GM13976 (cell line): ENCODE measurements at places on chromosomes 5 and 9.

- DNase-seq: no peak
Observed at GRCh38 chr5:82290908-82291307, 12.8 kb upstream of the RPS23 start.

GRCh38 chr9:123300554-123300953 lies 32.2 kb upstream of the STRBP start:
- no peak for DNase-seq

DNA sequence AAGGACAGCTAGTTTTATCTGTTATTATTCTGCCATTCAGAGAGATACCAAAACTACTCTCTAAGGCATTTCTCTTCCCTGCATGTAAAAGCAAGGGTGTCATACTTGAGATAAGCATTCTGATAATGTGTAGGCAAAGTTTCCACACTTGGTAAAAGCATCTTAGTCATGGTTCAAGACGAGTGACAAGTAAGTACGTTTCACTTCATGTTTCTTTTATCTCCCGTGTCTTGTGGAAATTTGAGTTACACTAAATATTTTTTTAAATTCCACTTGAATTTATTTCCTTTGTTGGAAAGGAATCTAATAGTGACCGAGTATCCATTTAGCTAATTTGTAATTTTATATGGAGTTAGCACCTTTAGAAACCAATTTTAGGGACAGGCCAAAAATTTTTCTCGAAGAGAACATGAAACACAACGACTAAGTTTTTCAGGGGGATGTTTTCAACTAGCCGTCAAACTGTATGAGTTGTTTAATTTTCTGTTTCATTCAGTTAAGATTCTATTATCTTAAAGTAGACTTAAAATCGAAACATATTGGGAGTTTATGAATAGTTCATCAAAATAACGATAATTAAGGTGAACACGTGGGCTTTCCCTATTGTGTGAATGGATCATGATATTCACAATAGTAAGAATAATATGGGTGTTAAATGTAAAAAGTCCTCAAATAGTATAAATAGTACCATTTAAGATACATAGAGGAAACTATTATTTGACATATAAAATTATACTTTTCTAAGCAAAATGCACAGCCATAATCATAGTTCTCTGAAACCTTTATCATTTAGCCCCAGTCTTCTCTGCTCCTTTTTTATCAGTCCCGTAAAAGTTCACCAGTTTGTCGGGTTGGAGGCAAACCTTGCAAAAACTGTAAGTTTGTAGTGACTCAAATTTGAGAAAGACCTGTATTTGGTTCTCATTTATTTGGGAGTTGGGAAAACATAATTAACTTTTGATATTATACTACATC lies 1.6 kb downstream of the RFESD start:
- DNase-seq: peak; percentile 25

DNA sequence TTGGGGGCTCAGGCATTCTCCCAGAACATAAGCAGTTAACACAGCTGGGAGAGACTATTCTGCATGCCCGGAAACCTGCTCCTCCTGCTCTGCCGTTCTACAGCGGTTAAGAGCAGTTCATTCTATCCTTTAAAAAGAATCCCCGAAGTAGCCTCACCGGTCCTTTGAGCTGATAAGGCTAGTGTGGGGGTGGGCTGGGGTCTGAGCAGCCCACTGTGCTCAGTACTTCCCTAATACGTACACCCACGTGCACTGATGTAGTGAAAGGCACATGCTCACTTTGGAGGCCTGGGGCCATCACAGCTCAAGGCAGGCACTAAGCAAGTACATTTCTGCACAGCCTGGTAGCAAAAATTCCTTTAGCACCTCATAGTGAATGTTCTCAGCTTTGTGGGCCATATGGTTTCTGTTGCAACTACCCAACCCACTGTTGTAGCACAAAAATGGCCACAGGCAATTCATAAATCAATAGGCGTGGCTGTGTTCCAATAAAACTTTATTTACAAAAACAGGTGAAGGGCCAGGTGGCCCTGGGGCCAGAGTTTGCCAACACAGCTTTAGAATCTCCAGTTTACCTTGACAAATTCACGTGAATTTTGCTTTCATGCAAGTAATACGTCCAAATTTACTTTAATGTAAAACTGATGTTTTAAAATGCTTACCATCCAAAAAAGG lies 136.4 kb downstream of the ZNF354C start:
- DNase-seq: no peak

DNA sequence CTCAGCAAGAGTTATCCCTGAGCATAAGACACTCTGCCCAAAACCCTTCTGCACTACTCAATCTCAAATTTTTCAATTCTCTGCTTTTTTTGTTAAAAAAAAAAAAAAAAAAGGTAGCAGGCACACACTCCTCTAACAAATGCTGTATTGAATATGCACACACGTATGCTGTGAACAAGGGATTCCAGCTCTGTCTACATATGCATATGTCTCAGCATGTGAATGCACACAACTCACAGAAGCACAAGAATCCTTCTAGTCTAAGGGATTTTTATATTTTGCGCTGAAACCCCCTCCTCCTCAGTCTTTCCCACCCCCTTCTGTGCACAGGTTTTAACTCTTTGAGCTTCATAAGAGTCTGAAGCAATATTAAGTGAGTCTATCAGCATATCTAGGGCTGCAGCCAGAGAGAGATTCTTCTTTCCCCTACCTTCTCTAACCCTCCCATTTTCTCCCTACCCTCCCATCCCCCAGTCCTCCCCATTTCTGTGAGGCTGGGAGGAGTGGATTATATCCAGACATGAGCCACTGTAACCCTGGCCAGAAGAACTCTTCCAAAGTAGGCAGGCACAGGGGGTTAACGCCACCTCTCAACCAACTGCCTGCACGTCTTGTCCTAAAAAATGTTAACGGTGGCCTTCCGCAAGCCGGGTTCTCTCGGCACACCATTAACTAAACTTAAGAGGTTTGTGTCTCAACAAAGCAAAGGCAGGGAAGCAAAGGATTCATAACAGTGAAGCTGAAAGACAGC lies 1.0 kb downstream of the GABRB2 start:
- peak; percentile 4 for DNase-seq

GRCh38 chr5:15383021-15383420 lies 117.0 kb upstream of the FBXL7 start:
- no peak for DNase-seq

DNA sequence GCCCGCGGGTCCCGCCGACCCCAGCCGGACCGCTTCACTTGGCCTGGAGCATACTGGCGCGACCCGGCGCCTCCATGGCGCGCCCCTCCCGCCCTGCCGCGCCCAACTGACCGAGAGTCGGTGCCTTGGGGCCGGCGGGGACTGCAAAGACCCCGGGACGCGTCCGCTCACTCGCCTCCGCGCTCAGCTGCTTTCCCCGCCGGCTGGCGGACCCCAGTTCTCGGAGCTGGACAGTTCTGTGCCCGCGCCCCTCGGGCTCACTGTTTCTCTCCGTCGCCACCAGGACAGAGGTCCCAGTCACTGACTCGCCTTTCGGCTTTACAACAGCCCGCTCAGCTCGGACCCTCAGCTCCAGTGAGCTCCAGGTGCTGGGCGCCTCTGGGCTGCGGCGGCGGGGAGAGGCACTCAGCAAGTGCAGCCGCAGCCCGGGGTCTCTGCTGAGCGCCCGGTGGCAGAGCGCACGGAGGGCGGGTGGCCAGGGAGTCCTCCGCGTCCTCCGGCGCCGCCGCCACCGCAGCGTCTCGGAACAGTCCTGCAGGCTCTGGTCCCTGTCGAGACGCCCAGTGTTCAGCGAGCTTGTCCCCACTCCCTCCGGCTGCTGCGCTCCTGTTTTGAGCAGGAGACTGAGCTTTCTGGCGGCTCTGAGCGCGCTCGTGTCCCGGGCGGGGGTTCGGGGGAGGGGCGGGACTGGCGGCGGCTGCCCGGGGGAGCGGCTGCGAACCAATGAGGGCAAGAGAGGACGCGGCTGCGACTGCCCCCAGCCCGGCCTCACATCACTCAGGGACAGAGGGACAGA lies at the start of gene SMIM32:
TSS of gene SMIM32 (minus strand) at position 637 of the 796 bp plus-strand sequence. CDS start 638 bp downstream, outside the sequence.
- DNase-seq: peak; percentile 24

GRCh38 chr9:5920860-5921328 lies 30.2 kb downstream of the MLANA start:
- DNase-seq: peak; percentile 39

DNA sequence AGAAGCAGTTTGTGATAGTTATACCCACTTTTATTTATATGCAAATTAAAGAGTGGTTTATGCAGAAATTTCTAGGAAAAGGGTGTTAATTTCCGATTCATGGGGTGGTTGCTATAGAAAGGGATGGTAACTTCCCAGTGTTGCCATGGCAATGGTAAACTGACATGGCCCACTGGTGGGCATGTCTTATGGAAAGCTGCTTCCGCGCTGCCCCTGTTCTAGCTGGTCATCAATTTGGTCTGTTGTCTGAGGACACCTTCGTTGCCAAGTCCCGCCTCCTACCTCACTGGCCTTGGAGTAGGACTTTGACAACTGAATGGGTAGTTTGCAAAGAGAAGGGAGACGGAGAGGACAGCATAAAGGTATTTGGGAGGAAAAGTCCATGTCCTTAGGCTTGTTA lies 74.0 kb upstream of the SMIM23 start:
- no peak for DNase-seq

GRCh38 chr9:19999491-20000057 lies 210.7 kb upstream of the SLC24A2 start:
- peak; percentile 10 for DNase-seq

DNA sequence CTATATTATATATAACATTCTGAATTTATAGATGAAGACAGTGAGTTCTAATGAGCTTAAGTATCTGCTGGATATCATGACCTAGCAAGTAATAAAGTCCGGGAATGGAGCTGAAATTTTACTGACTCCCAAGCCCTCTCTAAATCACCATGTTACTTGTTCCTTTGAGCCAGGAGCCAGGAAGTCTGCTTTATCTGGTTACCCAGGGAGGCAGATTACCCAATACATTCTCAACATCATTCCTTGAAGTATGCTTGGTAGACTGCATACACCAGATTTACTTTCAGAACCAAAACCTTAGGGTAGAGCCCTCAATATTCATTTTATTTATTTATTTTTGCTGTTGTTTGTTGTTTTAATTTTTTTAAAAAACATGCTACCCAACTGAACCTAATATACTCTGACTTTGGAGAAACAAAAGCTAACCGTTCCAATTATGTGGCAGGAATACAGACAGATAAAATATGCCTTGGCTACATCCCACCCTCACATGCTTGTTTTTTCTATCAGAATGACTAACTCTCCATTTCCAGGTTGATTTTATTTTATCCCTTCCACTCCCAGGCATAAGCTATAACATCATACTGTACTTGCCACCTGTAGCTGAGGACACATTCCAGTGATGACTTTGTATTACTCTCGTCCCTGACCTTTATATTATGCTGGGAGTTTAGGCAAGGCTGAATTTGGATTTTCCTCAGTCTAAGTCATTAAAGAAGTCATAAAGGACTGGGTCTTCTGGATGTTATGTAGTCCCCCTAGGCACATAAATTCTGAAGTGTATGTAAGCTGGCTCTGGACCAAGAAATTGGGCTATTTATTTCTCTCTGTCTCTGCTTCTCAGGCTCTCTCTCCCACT lies 82.0 kb downstream of the YIPF5 start:
- DNase-seq: no peak
